ENCODE measurements at places on chromosomes 6 and 20.

DNA sequence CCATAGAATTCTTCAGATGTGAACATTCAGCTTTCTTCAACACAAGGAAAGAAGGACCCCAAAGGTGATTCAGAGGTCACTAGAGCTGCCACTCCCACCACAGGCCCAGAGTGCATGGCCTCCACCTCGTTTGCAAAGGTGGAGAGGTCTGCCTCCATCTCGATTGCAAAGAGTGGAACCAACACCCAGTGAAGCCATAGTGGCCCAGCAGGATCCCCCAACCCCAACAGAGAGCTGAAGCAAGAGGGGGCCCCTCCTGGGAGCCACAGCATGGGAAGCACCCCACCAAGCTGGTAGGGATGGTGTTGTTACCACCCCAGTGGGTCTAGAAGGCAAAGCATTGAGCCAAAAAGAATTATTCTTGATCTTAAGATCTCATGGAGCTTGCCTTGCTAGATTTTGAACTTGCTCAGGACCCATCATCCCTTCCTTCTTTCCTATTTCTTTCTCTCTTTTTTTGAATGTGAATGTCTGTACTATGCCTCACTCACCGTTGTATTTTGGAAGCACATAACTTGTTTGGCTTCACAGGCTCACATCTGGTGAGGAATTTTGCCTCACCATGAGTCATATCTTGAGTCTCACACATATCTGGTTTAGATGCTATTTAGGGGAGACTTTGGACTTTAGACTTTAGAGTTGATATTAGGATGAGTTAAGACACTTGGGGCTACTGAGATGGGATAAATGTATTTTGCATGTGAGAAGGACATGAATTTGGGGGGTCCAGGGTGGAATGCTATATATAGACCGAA lies 119.2 kb downstream of the ANKRD60 start:
- DNase-seq: peak; percentile 51

DNA sequence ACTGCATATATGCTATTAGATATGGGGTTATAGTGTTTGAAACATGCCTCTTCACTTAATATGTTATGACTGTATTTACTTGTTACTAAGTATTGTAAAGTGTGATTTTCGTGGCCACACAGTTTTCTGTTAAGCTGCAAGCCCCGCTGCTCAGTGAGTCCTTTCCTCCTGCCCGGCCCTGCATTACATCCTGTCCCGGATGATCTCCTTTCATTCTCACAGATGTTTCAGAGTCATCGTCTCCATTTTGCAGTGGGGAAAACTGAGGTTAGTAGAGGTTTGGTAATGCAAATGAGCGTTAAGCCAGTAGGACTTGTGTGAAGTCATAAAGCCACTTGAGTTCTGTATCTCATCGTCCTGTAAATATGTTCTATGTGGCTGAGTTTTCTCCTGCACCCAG lies 155.5 kb downstream of the CFAP61 start:
- no peak for DNase-seq

DNA sequence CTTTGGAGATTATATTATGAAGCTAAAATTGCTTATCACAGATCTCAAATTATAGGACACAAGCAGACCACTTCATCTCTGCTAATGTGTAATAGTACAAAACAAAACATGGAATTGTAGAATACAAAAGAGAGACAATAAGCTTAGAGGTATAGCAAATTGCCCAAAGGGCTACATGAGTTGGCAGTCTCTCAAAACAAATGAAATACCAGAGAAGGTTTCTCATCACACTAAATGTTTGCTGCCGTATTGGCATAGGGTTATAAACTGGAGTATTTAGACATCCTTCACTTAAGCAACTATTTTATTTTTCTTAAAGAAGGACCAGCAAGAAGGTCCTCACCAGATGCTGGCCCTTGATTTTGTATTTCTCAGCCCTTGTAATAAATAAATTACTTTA lies 5.9 kb upstream of the EYA4 start:
- no peak for DNase-seq

DNA sequence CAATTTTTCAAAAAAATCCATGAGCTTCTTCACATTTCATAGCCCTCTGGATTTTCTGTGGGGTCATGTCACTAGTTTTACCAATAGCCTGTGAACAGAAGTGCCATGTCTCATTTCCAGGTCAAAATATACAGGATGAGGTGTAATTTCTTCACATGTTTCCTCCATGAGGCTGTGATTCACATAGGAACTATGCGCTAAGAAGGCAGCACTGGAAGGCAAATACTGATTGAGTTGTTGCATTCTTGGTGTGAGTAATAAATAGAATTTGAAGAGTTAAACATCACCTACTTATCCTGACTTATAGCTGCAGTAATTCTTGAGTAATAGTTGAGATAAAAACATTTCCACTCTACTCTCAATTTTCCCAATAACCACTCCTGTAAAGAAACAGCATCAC lies 442.3 kb downstream of the HAO1 start:
- DNase-seq: peak; percentile 73

GRCh38 chr20:46237227-46237626 lies 71.1 kb downstream of the CDH22 start:
- DNase-seq: no peak

Data from fibroblast of the aortic adventitia (primary cell).